ENCODE measurements at places on chromosomes 13 and 19. TPM values are rescaled to one million over a fixed set of nuclear protein-coding genes. Genes with fewer than 3 reads are reported as not detected.

Gene FCGBP
- polyA plus RNA-seq: 15.3 TPM

- DNase-seq: no peak
Measured at GRCh38 chr19:16372065-16372915, 47.7 kb downstream of the KLF2 start.

GRCh38 chr19:11989112-11989456, 24.2 kb downstream of the ZNF763 start:
- no peak for DNase-seq

Gene C5AR1
- polyA plus RNA-seq: 5.8 TPM

GRCh38 chr19:45667620-45668341, at the start of gene GIPR:
Gene GIPR, plus strand, starts transcription at chr19:45668221. Its CDS starts 1,300 bp downstream, at chr19:45669521.
- no peak for DNase-seq

Gene VSTM1
- polyA plus RNA-seq: 0.17 TPM

GRCh38 chr19:2246801-2247361, 2.2 kb upstream of the AMH start:
- peak; percentile 54 for DNase-seq

DNA sequence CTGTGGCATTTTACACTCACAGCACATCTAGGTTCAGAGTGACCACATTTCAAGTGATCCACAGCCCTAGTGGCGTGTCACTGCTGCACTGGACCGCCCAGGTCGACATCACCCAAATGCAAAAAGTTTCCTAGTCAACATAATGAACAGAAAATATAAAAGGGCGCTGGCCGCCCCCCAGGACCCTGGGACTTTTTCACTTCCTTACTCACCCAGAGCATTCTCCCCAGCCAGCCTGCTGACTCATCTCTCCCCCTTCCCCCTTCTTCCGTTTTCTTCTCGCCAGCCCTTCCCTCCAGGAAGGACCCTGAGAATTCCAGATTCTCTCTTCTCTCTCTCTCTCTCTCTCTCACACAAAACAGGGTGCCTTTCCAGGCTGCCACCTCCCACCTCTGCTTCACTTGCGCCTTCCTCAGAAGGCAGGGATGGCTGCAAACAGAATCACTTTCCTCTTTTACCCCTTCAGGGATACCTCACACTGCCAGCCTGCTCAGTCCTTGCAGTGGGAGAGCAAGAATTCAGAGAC, 21.0 kb upstream of the GRWD1 start:
- DNase-seq: no peak

Gene NDUFB7
- 137 TPM for polyA plus RNA-seq

- peak; percentile 77 for DNase-seq
Measured at GRCh38 chr19:46016426-46017094, 6.3 kb downstream of the PGLYRP1 start.

All from right lung (tissue), 10 donors.